Endothelial cell (in vitro differentiated cells): ENCODE measurements at places on chromosomes 2 and 18. TPM values are rescaled to one million over a fixed set of nuclear protein-coding genes. Genes with fewer than 3 reads are reported as not detected.

The NMUR1 gene
- not detected for total RNA-seq

The SOX11 gene
- 39.4 TPM for total RNA-seq

The SULT1C2 gene
- total RNA-seq: 0.85 TPM

The AMMECR1L gene
- 26.3 TPM for total RNA-seq

The RHBDD1 gene
- total RNA-seq: 21.9 TPM

DNA sequence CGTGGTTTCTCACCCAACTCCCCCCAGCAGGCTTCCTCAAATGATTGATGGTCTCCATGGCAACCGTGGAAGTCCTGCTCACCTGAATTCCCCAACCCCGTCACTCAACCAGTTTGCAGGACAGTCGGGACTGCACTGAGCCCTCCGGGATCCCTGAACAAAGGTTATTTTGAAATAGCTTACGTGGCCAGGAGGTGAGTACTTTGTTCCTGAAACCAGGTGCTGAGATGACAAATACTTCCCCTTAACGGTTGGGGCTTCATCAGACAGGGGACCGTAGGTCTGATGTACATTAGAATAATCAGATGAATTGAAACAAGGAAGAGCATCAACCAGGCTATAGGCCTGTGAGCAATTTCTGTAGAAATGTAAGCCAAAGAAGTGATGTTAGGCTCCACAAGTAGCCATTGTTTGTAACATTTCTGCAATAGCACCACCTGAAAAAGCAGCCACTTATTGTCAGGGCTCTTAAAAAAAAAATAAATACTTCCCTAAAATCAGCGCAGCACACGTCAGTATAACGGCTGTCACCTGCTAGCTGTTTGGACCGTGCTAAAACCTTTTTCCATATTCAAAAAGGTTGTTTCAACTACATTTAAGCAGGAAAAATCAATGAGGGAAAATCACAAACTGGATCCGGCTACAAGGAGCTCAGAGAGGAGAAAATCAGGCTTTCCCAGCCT is 206.4 kb upstream of the ID2 start:
- DNase-seq: no peak

GRCh38 chr2:9238591-9239326 is 32.1 kb downstream of the ASAP2 start:
- DNase-seq: no peak

DNA sequence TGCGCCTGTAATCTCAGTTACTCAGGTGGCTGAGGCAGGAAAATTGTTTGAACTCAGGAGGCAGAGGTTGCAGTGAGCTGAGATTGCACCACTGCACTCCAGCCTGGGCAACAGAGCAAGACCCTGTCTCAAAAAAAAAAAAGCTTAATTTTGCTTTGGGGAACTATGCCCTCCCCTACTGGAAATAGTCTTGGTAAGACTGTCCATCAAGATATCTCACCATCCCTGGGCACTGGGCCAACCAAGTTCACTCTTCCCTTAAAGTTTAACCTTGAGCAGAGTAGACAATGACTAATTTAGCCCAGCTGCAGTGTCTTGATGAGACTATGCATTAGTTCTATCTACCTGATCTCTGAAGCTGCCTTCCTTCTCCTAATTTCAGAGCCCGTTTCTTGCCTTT is 44.7 kb downstream of the ASXL2 start:
- DNase-seq: no peak

DNA sequence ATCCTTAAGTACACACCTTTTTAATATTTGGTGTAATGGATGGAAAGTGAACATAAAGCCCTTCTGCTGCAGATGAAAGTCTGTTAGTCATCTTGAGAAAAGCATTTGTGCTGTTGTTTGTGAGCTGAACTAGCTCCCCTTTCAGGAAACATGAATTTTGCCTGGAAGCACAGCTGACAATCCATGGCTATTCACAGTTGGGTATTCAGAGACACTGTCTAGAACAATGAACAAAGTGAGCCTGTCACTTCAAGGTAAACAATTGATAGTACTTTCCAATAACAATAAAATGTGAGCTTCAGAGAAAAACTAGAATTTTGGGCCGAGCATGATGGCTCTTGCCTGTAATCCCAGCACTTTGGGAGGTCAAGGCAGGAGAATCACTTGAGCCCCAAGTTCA is 6.8 kb upstream of the EFHD1 start:
- DNase-seq: no peak

GRCh38 chr2:162926907-162927306 is 88.3 kb upstream of the KCNH7 start:
- DNase-seq: no peak

- no peak for DNase-seq
Observed at GRCh38 chr2:121697108-121697631, 39.5 kb downstream of the NIFK start.
